H54 (cell line): ENCODE measurements at places on chromosomes 4 and X.

DNA sequence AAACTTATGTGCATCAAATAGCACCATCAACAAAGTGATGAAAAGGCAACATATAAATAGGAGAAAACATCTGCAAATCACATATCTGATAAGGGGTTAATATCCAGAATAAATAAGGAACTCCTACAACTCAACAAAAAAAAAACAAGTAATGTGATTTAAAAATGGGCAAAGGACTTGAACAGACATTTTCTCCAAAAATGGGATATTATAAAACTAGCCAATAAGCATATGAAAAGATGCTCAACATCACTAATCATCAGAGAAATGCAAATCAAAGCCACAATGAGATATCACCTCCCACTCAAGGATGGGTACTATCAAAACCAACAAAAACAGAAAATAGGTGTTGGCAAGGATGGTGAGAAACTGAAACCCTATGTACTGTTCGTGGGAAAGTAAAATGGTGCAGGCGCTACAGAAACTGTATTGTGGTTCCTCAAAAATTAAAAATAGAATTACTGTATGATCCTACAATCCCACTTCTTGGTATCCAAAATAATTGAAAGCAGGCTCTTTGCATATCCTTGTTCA, 2.4 kb downstream of the DNAJB14 start:
- DNase-seq = no peak

GRCh38 chrX:71912156-71912555, 1.5 kb downstream of the NHSL2 start:
- no peak for DNase-seq

- no peak for DNase-seq
Observed at GRCh38 chr4:40157436-40157835, 39.4 kb upstream of the RHOH start.

GRCh38 chr4:95155759-95156451, 392.9 kb downstream of the UNC5C start:
- peak; percentile 1 for DNase-seq

GRCh38 chr4:175109933-175110332, 191.8 kb downstream of the ADAM29 start:
- no peak for DNase-seq

GRCh38 chr4:27009539-27009938, 148.9 kb downstream of the STIM2 start:
- no peak for DNase-seq

GRCh38 chrX:145773006-145773405, 44.6 kb upstream of the SLITRK2 start:
- DNase-seq = no peak

GRCh38 chrX:107827852-107828251, 2.2 kb downstream of the MID2 start:
- no peak for DNase-seq

GRCh38 chrX:131609480-131609879, 65.6 kb downstream of the OR13H1 start:
- DNase-seq = no peak

GRCh38 chr4:8891646-8892555, 20.3 kb upstream of the HMX1 start:
- no peak for DNase-seq

DNA sequence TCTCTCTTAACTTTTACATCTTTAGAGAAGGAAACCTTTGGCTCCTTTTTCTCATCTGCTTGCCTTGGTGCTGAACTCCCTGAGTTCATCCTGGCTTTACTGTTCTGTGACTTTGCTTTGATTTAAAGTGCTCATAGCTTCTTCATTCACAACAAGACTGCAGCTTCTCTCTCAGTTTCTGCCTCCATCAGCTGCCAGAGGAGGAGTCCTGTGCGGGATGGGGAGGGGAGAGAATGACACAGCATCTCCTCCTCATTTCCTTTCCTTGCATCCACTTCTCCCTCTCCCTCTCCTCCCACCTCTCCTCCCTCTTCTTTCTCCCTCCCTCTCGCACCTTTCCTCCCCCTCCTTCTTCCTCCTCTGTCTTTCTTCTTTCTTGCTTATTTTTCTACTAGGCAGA, 42.0 kb downstream of the CBLL2 start:
- DNase-seq = no peak

DNA sequence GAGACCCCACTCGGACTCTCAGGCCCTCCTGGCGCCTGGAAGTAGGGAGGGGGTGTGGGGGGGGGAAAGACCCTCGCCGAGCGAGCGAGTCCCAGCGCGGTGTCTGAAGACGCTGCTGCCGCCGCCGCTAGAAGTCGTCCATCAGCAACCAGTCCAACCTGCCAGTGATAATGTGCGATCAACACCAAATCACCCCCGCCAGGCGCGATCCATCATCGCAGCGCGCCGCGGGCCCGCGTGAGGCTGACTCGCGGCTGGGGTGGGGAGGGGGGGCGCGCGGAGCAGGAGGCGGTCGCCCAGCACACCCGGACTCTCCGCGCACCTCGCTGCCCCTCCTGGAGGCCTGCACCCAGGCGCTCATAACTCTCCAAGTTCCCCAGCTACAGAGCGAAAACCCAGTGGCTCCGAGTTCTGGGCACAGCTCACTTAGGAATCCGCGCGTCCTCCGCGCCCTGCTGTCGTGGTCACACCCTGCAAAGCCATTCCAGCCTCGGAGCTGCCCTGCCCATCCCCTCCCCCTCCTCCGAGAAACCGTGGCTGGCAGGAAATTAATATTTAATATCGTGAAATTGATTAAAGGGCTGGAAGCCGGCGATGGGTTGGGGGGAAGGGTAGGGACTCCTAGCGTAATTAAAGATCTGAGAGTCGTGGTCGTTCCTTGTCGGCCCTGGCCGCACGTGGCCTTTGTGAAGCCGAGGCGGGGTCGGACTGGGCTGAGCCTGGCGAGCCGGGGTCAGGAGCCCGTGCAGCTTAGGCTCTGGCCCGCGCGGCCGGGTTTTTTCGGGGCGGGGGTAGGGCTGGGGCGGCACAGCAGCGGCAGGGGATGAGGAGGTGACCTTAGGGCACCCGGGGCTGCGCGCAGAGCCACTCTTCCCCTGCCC, 58.1 kb upstream of the BCOR start:
- DNase-seq = no peak

DNA sequence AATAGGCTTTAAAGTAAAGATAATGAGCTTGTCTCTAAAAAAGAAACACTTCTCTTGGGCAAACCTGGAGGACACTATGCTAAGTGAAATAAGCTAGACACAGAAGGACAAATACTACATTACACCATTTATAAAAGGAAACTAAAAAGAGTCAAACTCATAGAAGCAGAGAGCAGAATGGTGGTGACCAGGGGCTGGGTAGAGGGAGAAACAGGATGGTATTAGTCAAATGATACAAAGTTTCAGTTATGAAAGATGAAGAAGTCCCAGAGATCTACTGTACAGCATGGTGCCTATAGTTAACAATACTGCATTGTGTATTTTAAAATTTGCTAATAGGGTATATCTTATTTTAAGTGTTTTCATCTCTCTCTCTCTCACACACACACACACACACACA, 28.5 kb downstream of the ACSL4 start:
- DNase-seq = no peak

- DNase-seq = no peak
Observed at GRCh38 chr4:174865418-174865985, 36.5 kb upstream of the GLRA3 start.

DNA sequence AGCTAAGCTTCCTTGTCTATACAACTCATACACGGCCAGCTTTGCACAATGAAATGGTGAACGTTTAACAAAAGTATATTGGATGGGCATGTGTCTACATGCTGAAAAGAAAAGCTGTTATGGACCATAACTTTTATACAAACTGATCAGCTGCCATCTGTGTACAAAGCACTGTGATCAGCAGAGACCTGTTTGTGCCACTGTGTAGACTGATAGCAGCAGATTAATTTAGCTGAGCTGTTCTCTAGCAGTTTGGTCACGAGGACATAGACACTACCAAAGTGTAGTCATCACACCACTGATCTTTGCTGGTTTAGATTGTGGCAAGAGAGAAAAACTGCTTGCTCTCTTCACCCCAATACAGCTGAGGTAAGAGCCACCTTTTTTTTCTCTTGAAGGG, 124.5 kb downstream of the RAPGEF2 start:
- no peak for DNase-seq

- DNase-seq = no peak
Observed at GRCh38 chr4:20565075-20565721, 135.1 kb upstream of the PACRGL start.

GRCh38 chr4:86608757-86609375, 14.8 kb downstream of the PTPN13 start:
- DNase-seq = no peak

GRCh38 chr4:128256539-128256938, 31.1 kb downstream of the PGRMC2 start:
- DNase-seq = no peak

DNA sequence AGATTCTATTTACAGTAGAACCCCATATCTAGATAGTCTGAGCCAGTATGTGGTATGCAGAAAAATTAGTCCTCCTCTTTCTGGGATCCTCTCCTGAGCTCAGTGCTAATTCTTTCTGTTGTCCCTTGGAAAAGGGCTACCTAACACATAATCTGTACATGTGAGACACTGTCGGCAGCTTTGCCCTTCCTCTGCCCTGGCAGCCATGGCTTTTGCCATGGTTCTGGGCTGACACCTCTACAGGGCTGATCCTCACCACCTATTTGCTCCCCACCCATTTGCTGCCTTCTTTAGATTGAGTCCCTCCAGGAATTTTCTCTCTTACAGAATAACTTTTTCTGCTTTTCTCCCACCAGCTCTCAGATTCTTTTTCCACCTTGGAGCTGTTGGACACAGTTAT, 64.7 kb upstream of the MAP9 start:
- no peak for DNase-seq

GRCh38 chr4:61500883-61501282, 300.8 kb downstream of the ADGRL3 start:
- no peak for DNase-seq

DNA sequence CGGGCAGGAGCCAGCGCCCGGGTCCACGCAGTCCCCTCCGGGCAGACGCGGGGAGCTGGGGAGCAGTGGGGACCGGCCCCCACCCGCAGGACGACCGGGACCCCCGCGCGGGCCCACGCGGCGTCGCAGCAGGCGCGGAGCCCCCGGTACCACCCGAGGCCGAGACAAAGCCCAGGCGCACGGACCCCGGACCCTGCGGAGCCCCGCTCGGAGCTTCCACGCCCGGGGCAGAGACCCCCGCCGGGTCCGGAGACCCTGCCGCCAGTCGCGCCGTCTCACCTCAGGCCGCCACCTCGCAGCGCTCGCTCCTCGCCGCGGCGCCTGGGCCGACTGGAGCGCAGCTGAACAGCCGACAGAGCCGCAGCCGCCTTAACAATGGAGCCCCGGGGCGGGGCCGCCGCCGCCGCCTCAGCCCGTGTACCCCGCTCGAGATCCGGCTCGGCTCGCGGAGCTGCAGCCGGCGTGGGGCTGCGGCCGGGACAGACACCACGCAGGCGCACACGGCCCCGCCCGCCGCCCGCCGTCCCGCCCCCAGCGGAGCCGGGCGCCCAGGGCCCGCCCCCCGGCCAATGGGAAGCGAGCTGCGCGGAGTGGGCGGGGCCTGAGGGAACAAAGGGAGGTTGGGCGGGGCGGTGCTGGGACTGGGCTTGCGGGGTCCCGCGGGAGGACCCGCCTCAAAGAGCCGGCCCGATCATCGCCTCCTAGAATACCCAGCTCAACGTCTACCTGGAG, at the start of gene AFAP1:
TSS of gene AFAP1 (minus strand) at position 485 of the 732 bp plus-strand sequence. CDS start 67,783 bp downstream, outside the sequence.
- peak; percentile 75 for DNase-seq

DNA sequence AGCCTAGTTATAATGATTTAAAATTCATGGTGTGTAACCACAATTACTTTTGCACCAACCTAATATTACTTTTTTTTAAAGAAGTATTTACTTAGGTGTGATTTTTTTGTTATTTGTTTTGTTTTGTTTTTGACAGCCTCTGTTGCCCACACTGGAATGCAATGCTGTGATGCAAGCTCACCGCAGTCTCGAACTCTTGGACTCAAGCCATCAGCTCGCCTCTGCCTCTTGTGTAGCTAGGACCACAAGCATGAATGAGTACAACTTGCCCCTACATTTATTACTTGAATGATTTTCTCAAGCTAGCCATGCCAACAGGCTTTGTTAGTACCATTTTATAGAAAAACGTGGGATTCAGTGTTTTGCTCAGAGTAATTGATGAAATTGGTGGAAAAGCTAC, 488.8 kb upstream of the CPEB2 start:
- no peak for DNase-seq

GRCh38 chr4:23458054-23458453, 431.8 kb downstream of the PPARGC1A start:
- DNase-seq = no peak

DNA sequence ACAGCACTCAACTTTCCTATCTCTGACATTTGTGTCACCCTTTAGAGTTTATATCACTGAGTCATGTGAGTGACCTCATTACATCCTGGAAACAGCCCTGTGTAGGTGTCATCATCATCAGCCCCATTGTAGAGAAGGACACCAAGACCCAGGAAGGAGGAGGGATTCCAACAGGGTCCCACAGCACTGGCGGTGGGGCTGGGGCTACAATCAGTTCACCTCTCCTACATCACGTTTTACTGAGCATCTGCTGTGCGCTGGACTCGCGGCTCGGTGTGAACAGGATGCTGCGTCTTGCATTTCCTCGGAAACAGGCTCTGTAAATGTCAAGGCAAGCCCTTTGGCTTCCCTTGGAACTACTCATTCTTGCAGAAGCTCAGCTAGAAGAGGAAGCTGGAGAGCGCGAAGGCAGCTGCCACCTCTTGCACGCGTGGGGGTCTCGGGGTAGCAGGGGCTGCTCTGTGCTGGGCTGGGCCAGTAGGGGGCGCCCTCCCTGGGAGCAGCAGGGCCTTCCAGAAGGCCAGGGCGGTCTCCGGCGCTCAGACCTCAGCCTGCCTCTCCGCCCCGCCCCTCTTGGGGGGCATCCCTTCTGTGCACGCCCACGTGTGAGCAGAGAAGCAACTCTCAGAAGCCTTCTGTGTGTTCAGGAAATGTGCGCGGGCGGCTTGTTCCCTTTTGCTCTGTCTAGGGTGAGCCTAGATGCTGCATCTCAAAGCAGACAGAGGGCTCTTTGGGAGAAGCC, 29.0 kb downstream of the REELD1 start:
- DNase-seq = no peak
